Glomerular endothelial cell (primary cell): ENCODE measurements at places on chromosomes 12 and 14.

- no peak for DNase-seq
These were observed 5.2 kb downstream of the MTERF2 start for GRCh38 chr12:106981788-106982187.

DNA sequence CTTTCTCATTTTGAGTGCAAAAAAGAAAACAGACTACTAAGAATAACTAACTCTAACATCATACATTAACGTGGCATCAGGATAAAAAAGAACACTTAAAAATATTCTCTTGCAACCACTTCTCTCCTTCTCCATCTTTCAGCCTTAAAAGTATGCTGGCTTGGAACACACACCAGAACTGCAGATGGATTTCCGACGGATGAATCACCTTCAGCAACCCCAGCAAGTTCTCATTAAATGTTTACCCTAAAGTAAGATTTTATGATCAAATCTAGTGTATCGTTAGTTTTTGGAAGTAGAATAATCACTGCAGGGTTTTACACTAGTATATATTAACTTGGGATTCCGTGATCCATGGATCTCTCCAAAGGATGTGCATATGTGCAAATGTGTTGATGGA, 1.2 kb downstream of the NEK9 start:
- no peak for DNase-seq

DNA sequence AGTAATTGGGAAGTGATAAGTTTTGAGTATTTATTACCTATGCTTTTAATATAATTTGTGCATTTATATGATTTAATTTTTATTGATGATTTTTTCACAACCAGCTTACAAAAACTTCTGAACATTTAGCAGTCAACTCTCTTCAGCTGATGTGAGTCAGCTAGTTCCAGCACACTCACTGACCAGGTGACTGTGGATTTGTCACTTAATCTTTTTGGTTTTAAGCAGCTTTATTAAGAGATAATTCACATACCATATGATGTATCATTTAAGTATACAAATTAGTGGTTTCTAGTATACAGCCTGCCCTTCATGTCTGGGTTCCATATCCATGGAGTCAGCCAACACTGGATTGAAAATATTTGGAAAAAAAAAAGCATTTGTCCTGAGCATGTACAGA, 103.5 kb downstream of the SYNE2 start:
- DNase-seq = no peak

GRCh38 chr14:31787377-31787776, 226.2 kb downstream of the NUBPL start:
- DNase-seq = no peak

GRCh38 chr14:44657696-44658388, 150.8 kb upstream of the FSCB start:
- DNase-seq = no peak

DNA sequence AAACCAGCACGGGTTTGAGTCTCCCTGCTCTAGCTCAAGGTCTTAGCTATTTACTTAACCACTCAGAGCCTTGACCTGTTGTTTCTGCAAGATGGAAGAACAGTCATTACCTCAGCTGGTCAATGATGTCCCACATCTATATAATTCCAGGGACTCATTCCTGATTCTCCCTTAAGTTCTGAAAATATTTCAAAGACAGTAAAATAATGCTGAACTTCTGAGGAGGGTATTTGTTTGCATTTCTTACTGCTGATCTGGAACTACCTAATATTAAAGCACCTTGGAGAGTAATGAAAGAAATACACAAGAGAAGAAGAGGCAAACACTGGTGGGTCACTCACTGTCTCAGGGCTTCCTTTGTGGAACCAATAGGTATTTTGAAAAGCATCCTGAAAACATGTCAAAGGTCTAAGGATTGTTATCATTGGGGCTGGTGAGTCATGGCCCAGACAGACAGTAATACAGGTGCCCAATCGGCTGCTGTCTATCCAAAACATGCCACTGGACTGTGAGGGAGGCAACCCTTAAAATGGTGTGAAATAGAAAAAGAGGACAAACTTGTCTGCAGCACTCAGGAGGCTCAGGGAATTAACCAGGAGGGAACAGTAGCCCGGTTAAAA, 88.7 kb upstream of the EGLN3 start:
- no peak for DNase-seq

DNA sequence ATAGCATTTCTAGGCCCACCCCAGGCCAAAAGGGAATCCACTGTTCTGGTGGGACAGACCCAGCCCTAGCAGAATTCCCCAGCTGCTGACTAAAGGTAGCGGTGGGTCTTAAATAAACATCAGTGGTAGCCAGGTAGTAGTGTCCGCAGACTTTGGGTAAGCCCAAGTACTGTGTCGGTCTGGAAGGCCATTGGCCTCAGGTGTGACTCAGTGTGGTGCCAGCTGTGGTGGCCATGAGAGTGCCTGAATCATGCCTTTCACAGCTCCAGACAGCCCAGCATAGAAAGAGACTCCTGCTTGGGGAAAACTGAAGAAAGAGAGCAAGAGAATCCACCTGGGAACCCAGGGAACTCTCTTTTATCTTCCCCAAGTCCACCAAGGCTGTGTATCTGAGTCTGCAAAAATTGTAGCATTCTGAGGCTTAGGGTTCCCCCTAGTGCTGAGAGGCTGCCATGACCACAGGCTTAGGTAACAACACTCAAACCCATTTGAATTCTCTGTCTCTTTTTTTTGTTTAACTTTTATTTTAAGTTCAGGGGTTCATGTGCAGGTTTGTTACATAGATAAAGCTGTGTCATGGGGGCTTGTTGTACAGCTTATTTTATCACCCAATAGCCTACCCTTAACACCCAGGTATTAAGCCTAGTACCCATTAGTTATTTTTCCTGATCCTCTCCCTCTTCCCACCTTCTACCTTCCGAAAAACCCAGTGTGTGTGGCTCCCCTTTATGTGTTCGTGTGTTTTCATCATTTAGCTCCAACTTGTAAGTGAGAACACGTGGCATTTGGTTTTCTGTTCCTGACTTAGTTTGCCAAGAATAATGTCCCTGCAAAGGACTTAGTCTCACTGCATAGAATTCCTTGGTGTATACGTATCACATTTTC, 16.7 kb upstream of the CD163L1 start:
- DNase-seq = peak; percentile 47

GRCh38 chr14:30006695-30007094, 79.0 kb upstream of the PRKD1 start:
- DNase-seq = no peak

- no peak for DNase-seq
These were observed 399.0 kb downstream of the NAV3 start for GRCh38 chr12:78229591-78230101.
